Stimulated activated naive CD4-positive, alpha-beta T cell (primary cell): ENCODE measurements at places on chromosomes 1 and 21.

DNA sequence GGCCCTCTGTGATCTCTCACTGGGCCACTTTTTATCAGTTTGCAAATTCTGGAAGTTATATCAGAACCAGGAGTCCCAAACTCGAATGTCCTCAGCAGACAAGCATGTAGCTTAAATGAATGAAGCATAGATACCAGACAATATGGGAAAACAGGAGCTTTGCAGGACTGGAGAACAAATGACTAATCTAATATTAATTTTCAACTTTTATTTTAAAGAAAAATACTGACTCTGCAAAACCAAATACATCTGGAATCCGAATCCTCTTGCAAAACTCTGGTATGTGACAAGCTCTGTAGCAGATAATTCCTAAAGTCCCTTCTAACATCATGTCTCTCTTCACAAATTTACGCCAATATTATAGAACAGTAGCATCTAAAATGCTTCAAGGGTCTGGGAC is 427.4 kb downstream of the TTLL7 start:
- no peak for DNase-seq

DNA sequence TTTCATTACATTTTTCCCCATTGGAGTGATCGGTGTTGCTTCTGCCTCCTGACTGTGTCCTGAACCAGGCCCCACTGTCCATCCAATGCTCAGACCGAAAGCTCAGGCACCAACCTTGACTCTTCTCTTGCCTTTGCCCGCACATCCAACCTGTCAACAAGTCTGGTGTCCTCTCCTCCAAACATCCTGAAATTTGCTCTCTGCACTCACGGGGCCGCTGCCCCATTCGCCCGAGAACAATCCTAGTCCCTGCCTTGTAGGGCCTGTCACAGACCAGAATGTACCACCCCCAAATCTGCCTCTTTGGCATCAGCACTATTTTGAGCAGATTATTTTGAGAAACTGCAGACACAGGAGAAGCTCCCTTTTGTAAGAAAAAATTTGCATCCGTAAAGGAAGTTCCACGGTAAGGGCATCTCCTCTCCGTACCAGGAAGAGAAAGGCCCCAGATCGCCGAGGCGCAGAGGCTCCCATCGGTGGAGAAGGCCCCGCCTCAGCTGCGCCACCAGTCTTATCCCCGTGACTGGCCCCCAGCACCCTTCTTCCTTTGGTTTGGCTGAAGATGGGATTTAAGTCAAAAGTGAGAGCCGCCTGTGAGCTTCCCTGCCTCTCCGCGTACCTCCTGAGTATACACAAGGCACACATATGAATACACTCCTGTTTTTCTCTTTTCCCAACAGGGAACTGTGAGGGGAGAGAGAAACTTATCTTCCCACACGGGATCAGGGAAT is 7.1 kb downstream of the MORN1 start:
- DNase-seq = no peak

DNA sequence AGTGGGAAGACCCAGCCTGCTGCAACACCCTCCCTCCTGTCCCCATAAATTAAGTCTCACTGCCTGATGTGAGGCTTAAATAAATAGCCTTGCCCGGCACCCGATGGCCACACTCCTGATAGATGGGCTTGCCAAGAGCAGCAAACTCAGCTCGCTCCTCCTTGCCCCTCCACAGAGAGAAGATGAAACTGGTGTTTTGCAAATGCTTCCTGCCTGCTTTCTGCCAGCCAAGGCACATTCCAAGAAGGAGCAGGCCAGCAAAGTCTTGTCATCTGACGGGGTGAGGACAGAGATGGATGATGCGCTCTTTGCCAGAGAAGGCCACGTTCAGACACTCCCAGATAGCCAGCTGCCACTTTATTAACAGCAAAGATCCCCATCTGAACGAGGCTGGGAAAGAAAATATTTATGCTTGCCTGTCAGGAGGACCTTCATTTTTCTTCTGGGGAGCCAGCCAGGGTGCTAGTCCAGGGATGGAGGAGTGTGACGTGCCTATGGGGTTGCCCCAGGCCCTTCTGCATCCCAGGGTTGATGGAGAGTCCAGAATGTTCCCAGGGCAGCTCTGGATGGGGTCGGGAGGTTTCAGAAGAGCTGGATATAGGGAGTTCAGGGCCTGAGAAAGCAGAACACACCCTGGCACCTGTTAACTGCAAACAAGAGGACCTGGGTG is 265.4 kb downstream of the FOXD2 start:
- DNase-seq = no peak

DNA sequence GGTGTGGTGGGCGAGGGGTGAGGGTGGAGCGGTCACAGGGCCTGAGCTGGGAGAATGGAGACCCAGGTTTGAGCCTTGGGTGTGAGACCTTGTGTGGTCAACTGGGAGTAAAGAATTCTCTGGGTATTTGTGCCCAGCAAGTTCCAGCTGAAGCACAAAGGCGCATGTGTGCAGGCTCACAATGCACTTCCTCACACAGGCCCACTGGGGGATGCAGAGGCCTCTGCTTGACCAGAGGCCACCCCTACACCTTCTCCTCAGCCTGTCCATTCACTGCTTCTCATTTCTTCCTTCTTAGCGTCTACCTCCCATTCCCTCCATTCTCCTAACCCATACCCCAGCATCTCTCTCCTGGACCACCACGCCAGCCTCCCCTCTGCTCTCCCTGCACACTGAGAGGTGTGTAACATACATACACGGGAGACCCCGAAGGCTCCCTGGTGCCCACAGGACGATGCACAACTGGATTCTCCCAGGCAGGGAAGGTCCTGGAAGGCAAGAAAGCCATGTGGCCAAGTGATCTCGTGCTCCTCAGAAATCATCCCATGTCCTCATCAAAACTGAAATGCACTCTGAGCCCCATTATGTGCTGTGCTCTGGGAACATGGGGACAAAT is 12.3 kb upstream of the TTC39A start:
- DNase-seq = no peak

- no peak for DNase-seq
Observed at GRCh38 chr1:46077644-46078043, 54.8 kb downstream of the PIK3R3 start.

DNA sequence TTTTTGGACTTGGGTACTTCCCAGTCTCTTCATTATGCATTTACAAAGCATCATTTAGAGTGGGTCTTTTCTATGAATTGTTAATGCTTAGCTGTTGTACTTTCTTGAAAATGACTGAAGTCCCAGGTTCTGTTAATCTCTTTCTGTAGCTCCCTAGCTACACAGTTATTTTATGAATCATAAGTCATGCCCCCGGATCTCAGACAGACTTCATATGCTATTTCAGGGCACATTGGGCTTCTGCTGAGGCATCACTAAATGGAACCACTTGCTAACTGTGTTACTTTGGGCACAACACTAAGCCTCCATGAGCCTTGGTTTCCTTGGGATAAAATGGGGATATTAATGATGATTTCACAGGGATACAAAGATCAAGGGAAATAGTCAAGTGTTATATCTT is 55.5 kb upstream of the RBM15 start:
- no peak for DNase-seq

DNA sequence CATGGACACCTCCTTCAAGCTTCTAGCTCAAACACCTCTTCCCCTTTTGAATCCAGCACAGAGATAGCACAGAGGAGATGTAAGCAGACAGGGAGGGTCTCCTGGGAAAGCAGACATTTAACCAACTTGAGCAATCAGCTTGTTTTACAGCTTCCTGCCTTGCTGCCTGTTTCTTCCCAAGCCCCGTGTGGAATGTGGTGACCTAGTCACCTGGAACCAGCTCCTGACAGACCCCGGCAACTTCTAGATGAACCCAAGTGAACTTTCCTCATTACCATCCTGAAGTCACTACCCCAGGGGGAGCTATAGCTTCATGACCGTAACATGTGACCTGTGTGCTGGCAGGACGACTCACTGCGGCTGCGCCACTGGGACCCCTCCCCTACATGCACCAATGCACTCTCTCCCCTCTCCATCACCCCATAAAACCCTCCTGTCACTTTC is 24.1 kb upstream of the TTF2 start:
- no peak for DNase-seq

- no peak for DNase-seq
Observed at GRCh38 chr21:31222142-31222541, 121.9 kb downstream of the TIAM1 start.

- DNase-seq = no peak
Observed at GRCh38 chr1:185560760-185561159, 173.4 kb upstream of the HMCN1 start.

- no peak for DNase-seq
Observed at GRCh38 chr1:169024800-169025271, 81.7 kb upstream of the ATP1B1 start.

DNA sequence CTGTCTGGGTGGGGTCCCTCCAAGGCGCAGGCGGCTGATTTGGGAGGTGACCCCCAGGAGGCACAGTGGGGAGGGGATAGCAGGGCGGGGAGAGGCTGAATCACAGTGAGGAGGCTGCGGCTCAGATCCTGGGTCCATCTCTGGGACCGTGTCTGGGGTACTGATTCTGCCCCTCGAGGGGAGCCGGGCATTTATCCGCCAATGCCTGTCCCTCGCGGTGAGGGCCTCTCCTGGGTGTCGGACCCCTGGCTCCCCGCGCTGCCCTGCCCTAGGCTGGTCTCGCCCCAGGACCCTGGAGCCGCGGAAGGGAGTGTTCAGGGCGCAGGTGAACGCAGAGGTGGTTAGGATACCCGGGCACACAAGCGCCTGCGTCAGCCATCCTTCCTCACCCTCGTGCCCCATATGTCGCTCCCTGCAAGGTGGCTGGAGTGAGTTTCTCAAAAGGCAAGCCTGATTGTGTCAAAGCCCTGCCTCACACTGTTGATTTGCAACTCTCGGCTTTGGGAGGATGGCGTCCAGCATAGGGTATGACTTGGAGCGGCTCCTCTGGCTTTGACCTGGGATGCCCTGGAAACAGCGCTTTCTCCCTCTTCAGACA is 530.9 kb downstream of the PTPRU start:
- no peak for DNase-seq

- DNase-seq = peak; percentile 56
Observed at GRCh38 chr1:167121375-167122120, 27.7 kb downstream of the STYXL2 start.

- DNase-seq = no peak
Observed at GRCh38 chr1:89732643-89733222, 88.1 kb upstream of the LRRC8D start.
